ENCODE measurements at places on chromosomes 2 and 18. TPM values are rescaled to one million over a fixed set of nuclear protein-coding genes. Genes with fewer than 3 reads are reported as not detected.

Gene VRK2
- 11.0 TPM for total RNA-seq

Gene CNGA3
- total RNA-seq, result 7.1 TPM

Gene PRR30
- not detected for total RNA-seq

Gene CHRNG
- 0.06 TPM for total RNA-seq

Gene UGT1A3
- total RNA-seq, result not detected

Gene ARHGEF4
- 61.6 TPM for total RNA-seq

Gene IL36RN
- total RNA-seq, result not detected

Gene ANKRD44
- total RNA-seq, result 63.5 TPM

Gene SCN3A
- 91.1 TPM for total RNA-seq

Gene USP37
- 16.5 TPM for total RNA-seq

Measured in spinal cord (tissue), 10 donors.